ENCODE measurements at places on chromosomes 5 and 9.

GRCh38 chr9:122192914-122193525, 33.3 kb downstream of the MORN5 start:
- DNase-seq, result no peak

DNA sequence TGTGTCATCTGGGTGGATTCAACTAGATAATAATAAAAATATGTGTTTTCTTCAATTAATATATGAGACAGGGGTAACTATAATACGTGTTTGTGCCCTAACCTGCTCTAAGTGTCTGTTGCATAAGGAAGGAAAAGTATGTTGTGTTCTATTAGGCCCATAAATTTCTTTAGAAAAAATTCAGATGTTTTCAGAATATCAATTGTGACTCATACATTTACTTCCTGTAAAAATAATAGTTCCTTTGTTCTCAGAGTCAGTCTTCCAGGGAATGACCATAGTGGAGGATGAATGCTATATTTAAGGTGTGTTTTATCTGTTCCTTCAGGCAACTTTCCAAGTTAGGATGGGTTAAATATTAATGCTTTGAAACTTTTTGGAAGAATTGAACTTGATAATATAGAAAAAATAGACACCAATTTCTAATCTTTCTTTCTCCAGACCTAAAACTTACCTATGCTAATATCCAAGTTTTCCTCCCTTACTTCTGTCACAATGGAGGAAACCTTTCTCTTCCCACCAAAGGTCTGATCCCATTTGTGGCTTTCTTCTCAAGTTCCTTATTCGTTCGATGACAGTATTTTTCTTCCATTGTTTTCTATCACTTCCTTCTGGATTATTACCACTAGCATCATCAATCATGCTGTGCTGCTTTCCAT, 49.9 kb downstream of the ISL1 start:
- no peak for DNase-seq

DNA sequence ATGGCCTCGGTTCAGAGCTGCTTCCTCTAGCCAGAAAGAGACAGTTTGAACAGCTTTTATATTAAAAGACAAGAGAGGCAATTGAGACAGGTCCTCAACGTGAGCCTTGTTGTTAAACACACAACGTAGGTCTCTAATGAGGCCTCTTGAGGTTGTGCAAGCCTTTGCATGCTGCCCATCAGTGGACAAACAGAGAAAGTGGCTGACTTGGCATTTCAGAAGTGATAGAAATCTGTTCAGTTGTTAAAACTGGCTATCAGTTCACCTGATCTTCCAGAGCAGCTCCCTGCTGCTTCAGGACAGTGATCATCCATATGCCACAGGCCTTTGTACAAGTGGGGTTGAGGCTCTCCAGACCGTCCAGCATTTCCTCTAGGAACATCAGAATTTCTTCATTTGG, 58.8 kb downstream of the MROH2B start:
- no peak for DNase-seq

DNA sequence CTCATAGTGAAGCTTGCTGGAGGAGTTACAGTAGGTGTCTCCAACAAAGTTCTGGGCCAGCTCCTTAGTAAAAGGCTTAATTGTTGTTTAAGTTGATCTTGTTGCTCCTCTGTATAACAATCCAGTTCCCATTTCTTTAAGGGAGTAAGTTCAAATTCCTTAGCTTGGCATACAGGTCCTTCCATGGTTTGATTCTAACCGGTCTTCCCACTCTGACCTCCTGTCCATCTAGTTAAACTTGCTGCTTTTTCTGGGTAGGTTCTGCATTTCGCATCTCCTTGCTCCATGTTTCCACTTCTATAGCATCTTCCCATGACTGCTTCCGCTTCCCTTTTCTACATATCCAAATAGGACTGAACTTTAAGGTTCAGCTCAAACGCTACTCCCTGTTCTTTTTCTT, 95.5 kb downstream of the ARHGAP26 start:
- no peak for DNase-seq

DNA sequence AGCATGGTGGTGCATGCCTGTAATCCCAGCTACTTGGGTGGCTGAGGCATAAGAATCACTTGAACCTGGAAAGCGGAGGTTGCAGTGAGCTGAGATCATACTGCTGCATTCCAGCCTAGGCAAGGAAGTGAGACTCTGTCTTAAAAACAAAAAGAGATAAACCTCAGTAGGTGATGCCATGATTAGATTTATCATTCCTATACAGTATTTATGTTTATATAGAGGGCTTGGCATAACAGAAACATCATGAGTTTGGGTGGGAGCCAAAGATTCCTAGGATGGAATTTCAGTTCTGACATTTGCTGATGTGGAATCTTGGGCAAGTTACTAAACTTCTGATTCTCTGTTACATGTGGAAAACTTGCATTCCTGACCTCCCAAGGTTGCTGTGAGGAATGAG, 22.3 kb downstream of the RFK start:
- peak; percentile 31 for DNase-seq

DNA sequence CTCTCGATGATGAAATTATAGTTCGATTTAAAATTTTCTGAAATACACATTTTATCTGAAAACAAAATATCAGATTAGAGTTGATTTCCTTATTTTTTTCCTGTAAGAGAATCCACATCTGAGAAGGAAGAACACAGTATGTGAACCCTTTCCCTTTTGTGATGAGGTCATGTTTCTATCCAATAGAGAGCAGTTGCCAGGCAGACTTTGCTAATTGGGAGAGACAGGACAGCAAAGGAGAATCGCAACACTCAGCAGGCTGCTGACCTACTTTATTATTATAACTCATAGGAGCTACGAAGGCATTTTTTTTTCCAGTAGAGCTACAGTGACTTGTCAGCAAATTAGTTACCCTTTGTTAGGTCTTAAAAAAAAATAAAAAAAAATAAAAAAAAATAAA, 242.1 kb downstream of the HCN1 start:
- peak; percentile 41 for DNase-seq

DNA sequence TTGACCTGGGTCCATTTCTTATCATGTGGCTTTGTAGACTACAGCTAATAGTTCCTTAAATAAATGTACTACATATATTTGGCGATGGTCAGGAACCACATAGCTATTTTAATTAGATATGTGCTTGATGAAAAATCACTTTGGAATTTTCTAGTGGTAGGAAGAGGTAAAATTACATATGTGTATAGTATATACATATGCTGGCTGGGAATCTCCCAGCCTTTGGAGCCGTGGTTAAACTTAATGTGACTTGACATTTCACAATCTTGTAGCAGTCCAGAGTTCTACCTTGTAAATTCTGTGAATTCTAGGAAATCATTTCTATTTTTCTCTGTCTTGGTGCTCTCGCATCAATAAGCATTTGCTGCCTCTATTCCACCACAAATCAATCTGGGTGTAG, 565.0 kb downstream of the DMRTA1 start:
- DNase-seq, result no peak

DNA sequence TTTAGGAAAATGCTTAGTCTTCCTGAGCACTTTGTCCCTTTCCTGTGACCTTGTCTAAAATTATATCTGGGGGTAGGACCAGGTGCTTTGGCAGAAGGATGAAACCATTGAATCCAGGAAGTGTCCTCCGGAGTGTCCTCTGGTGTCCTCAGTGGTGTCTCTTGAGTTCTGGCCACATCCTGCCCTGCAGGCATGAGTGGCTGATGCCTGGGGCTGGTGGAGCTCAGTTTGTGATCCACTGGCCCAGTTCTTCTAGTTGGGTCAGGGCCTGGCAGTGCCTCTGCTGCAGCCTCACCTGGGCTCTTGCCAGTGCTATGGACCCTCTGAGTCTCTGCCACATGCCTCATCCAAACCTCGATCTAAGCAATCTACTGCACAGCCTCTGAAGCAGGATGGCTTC, 14.4 kb upstream of the TMED7 start:
- no peak for DNase-seq

- no peak for DNase-seq
Measured at GRCh38 chr5:10194083-10194482, 55.6 kb downstream of the ATPSCKMT start.

DNA sequence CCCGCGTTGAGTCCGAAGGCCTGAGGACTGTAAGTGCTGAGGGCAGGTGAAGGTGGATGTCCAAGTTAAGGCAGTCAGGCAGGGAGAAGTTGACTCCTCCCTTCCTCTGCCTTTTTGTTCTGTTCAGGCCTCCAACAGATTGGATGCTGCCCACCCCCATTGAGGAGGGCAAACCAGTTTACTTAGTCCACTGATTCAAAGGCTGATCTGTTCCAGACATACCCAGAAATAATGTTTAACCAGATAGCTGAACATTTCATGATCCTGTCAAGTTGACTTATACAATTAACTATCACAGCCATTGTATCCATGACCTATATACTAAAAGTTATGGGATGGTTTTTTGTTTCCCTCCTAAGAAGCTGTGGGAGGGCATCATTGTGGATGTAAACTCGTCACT, 8.3 kb upstream of the TEX48 start:
- DNase-seq, result no peak

GRCh38 chr5:79020861-79021561, 35.9 kb upstream of the ARSB start:
- DNase-seq, result peak; percentile 43

DNA sequence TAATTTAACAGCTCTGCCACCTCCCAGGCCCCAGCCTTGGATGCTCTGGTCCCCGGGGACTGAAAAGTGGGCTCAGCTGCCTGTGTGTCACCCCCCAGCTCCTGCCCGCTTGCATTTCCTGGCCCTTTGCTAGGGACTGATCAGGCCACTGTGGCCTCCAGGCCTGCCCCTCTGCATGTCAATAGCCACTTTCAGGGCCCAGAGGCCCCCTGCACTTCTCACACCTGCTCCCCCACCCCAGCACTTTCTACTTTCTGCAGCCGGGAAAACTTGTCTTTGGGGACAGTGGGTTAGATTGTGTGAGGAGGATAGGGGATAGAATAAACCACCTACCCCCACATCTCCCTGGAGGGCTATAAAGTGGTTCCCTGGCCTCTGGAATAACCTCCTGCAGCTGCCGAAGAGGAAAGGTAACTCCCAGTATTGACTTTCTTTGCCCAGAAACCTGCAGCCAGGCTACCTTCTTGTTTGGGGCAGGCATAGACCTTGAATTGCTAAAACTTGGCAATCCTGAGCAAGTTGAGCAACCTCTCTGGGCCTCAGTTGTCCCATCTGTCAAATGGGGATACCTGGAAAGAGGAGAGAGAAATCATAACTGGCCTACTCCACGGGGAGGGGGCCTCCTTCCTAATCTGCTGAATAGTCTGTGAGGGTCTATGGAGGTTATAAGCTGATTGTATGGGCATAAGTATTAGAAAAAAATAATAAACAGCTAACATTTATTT, 7.8 kb downstream of the AIF1L start:
- no peak for DNase-seq

DNA sequence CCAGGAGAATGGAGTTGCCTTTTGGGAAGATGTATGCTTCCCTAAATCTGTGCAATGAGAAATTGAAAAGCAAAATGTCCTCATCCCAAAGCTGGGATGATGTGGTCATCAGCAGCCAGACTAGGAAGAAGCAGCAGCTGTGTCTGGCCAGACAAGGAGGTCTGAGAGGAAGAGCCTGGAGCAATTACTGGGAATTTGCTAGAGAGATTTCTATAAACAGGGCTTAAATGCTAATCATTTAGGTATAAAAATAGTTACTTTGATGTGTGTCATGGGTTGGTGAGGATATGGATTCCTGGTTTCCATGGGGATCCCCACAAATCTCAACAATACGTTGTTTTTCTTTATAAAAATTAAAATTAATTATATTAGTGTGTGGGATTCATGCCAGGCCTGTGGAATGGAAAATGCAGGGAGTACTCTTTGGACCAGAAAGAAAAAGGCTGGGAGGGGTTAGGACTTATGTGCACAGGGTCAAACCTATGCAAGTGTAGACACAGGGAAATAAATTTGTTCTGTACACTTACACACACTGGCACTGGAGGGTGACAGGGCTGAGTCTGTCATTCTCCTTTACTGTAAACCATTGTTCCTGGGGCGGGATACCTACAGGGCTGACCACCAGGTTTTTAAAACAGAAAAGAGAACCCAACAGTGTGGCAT, 58.7 kb upstream of the TRPC7 start:
- DNase-seq, result no peak

GRCh38 chr5:30659417-30659816, 534.1 kb upstream of the CDH6 start:
- DNase-seq, result no peak

- DNase-seq, result no peak
Measured at GRCh38 chr5:1367149-1367548, 22.2 kb upstream of the CLPTM1L start.

- no peak for DNase-seq
Measured at GRCh38 chr5:122705851-122706250, 69.0 kb upstream of the SNX2 start.

GRCh38 chr9:87441251-87441650, 56.4 kb upstream of the DAPK1 start:
- no peak for DNase-seq

- DNase-seq, result no peak
Measured at GRCh38 chr5:65737842-65738241, 15.8 kb downstream of the NLN start.

- DNase-seq, result no peak
Measured at GRCh38 chr9:4781408-4781807, 11.3 kb upstream of the RCL1 start.

- DNase-seq, result no peak
Measured at GRCh38 chr9:116247284-116247683, 93.7 kb downstream of the PAPPA start.

DNA sequence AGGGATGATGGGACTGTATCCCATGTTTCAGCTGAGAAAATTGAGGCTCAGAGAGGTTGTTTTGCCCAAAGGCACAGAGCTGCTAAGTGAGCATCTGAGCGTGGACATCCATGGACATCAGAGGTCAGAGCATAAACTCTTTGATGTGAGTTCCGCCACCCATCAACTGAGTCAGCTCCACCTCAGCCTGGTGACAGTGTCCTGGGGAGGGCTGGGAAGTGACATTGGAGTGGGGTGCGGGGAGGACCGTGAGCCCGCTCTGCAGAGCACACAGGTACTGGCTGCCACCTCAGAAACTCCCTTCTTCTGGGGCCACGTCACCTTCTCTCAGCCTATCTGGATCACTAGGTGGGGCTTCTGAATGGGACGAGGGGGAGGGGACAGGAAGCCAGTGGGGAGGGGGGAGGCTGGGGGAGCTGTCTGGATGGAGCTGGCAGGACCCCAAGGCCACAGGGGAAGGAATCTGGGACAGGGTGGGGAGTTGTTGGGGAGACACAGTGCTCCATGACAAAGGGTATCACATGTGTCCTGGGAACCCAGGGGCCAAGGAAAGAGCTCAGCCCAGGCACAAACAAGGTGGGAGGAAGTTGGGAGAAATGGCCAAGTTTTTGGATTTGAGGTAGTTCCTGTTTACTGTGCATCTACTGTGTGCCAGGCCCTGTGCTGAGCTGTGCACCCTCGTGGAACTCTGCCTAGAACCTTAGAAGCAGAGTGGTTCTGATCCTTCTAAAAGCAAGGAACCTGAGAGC, 2.5 kb downstream of the LAMC3 start:
- DNase-seq, result no peak

- peak; percentile 5 for DNase-seq
Measured at GRCh38 chr5:38265546-38266179, 7.3 kb downstream of the EGFLAM start.

- DNase-seq, result no peak
Measured at GRCh38 chr9:14782286-14783051, 59.9 kb upstream of the CER1 start.

GRCh38 chr5:139488260-139488659, 5.7 kb upstream of the STING1 start:
- no peak for DNase-seq

- DNase-seq, result no peak
Measured at GRCh38 chr9:89522959-89523285, 25.0 kb upstream of the SEMA4D start.
